Osteocyte (in vitro differentiated cells): ENCODE measurements at places on chromosomes 5 and 9. TPM values are rescaled to one million over a fixed set of nuclear protein-coding genes. Genes with fewer than 3 reads are reported as not detected.
A peak's percentile ranks its signal among the peaks of the same experiment; 100 is the strongest.

DNA sequence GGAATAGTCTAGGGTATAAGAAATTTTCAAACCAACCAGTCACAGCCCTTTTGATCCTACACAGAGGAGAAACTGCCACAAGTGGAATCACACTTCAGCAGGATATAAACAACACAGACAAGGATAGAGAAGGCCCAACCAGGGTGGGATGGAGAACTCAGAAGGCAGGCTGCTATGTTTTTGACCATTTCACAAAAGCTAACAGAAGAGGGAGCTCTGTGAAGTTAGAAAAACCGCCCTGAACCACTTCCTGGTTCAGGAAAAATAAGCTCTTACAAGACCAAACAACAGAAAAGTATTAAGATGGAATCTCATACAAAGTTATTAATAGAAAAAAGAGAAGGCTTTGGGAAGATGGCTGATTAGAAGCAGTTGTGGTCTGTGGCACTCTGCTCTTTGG is 960 bp upstream of the IFNB1 start:
- no peak overlapping the region for H3K27ac ChIP-seq
- no peak overlapping the region for H3K4me3 ChIP-seq
- no peak for DNase-seq
- peaks cover 8% of the 10 kb centered on the region for H3K4me1 ChIP-seq
- H3K36me3 ChIP-seq: peaks cover 2% of the 10 kb centered on the region

- H3K4me1 ChIP-seq: peaks cover 17% of the 10 kb centered on the region
- no peak overlapping the region for H3K4me3 ChIP-seq
- H3K27ac ChIP-seq: no peak overlapping the region
- no peak for DNase-seq
- peaks cover 7% of the 10 kb centered on the region for H3K27me3 ChIP-seq
- no peaks in the 10 kb centered on the region for H3K36me3 ChIP-seq
Measured at GRCh38 chr5:16597946-16598694, 18.7 kb downstream of the RETREG1 start.

GRCh38 chr9:16241231-16241630 is 629.2 kb downstream of the BNC2 start:
- no peaks in the 10 kb centered on the region for H3K27me3 ChIP-seq
- peaks cover 4% of the 10 kb centered on the region for H3K36me3 ChIP-seq
- H3K4me3 ChIP-seq: no peak overlapping the region
- peak overlapping the region; percentile 3 for H3K27ac ChIP-seq
- DNase-seq: no peak

The AJM1 gene
- total RNA-seq: 4.4 and 4.5 TPM in 2 replicates

The PIP5KL1 gene
- total RNA-seq: 2.6 and 2.9 TPM in 2 replicates

The PTPDC1 gene
- 9.9 and 11.5 TPM in 2 replicates for total RNA-seq

The S100Z gene
- not detected in 2 replicates for total RNA-seq

The PCDHB11 gene
- total RNA-seq: 1.9 and 2.4 TPM in 2 replicates
